ENCODE measurements at places on chromosomes 4 and X. TPM values are rescaled to one million over a fixed set of nuclear protein-coding genes. Genes with fewer than 3 reads are reported as not detected.

GRCh38 chrX:98956014-98956413 lies 1454.1 kb downstream of the PCDH19 start:
- H3K4me1 ChIP-seq: no peaks in the 10 kb centered on the region
- no peak overlapping the region for H3K27ac ChIP-seq
- H3K36me3 ChIP-seq: no peaks in the 10 kb centered on the region
- no peaks in the 10 kb centered on the region for H3K27me3 ChIP-seq

- no peaks in the 10 kb centered on the region for H3K4me1 ChIP-seq
- no peaks in the 10 kb centered on the region for H3K27me3 ChIP-seq
- DNase-seq: peak; percentile 16
- H3K4me3 ChIP-seq: no peak within 1 kb of the TSS
These were observed at the start of gene MSANTD1 for GRCh38 chr4:3248811-3249661. TSS of gene MSANTD1 (plus strand) at chr4:3249159. CDS start at chr4:3249223, 64 bp downstream.

- H3K27me3 ChIP-seq: no peaks in the 10 kb centered on the region
- H3K4me3 ChIP-seq: no peak overlapping the region
- no peaks in the 10 kb centered on the region for H3K36me3 ChIP-seq
- DNase-seq: no peak
These were observed 350.8 kb upstream of the GRIA3 start for GRCh38 chrX:122833230-122833629.

- H3K4me1 ChIP-seq: no peaks in the 10 kb centered on the region
- H3K27me3 ChIP-seq: no peaks in the 10 kb centered on the region
- H3K4me3 ChIP-seq: peak overlapping the region; percentile 32
- H3K36me3 ChIP-seq: no peaks in the 10 kb centered on the region
These were observed 32.2 kb downstream of the PLS3 start for GRCh38 chrX:115592997-115593734.

GRCh38 chr4:102511830-102512605 lies 10.9 kb downstream of the NFKB1 start:
- no peak overlapping the region for H3K27ac ChIP-seq
- H3K27me3 ChIP-seq: no peaks in the 10 kb centered on the region
- H3K36me3 ChIP-seq: no peaks in the 10 kb centered on the region
- H3K4me3 ChIP-seq: no peak overlapping the region
- no peaks in the 10 kb centered on the region for H3K4me1 ChIP-seq

Gene TIMP1
- total RNA-seq: 465 TPM

Gene LONRF3
- total RNA-seq: 8.3 TPM
